GOT3 (cell line): ENCODE measurements at places on chromosomes 1 and 21.

DNA sequence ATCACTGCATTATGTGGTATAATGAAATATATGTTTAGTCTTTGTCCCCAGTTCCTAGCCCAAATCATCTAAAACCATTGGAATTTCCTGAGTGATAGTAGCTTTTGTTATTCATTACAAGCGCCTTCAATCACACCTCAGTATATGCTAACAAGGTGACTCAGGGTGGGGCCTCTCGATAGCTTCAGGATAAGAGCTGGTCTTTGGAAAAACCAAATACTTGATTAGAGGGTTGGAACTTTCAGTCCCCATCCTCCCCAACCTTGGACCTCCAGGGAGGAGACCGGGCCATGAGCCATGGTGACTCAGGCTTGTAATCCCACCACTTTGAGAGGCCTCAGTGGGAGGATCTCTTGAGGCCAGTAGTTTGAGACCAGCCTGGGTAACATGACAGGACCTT, 5.1 kb upstream of the BRDT start:
- no peak for DNase-seq

DNA sequence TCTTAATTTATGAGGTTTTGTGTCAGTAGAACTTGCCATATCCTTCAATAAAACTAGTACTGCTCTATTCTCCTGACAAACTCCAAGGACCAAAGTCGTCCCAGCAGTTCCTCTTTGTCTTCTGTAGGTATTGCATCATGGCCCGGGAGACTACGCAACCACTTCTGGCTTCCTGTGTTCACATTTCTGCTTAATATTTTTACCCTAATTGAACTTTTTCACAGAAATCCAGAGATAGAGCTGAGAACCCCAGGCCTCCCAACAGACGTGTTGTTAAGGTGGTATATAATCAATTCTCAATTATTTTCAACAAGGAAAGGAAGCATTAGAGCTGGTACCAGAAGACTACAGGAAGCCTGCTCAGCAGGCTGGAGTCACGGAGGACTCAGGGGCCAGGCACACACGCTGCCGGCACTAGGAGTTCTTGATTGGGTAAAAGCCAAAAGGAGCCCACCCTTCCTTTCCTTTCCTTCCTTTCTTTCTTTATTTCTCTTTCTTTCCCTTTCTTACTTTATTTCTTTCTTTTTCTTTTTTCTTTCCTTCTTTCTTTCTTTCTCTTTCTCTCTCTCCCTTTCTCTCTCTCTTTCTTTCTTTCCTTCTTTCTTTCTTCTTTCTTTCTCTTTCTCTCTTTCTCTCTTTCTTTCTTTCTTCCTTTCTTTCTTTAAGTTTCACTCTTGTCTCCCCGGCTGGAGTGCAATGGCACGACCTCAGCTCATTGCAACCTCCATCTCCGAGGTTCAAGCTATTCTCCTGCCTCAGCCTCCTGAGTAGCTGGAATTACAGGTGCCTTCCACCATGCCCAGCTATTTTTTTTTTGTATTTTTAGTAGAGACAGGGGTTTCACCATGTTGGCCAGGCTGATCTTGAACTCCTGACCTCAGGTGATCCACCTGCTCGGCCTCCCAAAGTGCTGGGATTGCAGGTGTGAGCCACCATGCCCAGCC, 173.7 kb downstream of the ZBTB18 start:
- no peak for DNase-seq

DNA sequence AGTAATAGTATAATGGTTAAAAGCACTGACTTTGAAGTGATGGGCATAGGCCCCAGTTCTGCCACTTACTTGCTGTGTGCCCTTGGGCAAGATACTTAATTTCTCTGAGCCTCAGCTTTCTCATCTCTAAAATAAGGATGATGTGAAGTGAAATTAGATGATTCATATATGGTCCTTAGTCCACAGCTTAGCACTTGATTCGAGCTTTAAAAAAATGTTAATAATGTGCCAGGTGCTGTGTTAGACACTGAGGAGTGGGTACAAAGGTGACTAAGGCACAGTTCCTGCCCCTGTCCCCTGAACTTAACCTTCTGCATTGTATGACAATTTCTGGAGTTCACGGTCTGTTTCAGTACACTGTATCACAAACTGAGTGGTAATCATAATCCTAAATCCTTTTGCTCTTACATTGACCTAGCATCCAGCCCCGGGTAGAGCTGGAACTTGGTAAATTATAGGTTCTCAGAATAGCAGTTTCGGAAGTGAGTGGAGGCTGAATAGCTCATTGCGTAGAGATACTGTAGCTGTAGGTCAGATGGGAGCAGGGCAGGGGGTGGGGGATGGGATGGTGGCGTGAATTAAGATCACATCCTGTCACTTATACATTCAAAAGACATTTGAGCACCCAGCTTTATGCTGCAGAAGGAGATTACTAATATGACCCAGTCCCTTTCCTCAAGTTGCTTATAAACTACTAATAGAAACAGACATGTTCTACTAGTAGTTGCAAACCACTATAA, 1.5 kb downstream of the ZNF691 start:
- no peak for DNase-seq

GRCh38 chr21:14875704-14876523, 188.9 kb downstream of the NRIP1 start:
- DNase-seq: no peak

DNA sequence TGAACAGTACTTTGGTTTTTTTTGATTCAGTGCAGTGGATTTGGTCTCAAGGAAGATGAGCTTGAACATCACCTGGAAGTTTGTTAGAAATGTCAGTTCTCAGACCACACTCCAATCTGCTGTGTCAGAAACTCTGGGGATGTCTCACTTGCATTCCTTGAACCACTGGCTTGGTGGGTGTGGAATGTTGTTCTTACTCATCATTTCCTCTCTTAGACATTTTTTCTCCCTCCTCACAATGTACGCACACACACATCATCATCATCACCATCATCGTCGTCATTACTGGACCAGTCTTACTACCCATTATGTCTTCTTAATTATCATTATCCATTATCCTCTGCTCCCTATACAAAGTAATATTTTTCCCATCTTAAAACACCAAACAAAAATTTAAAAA, 91.9 kb upstream of the KCNK2 start:
- DNase-seq: no peak

DNA sequence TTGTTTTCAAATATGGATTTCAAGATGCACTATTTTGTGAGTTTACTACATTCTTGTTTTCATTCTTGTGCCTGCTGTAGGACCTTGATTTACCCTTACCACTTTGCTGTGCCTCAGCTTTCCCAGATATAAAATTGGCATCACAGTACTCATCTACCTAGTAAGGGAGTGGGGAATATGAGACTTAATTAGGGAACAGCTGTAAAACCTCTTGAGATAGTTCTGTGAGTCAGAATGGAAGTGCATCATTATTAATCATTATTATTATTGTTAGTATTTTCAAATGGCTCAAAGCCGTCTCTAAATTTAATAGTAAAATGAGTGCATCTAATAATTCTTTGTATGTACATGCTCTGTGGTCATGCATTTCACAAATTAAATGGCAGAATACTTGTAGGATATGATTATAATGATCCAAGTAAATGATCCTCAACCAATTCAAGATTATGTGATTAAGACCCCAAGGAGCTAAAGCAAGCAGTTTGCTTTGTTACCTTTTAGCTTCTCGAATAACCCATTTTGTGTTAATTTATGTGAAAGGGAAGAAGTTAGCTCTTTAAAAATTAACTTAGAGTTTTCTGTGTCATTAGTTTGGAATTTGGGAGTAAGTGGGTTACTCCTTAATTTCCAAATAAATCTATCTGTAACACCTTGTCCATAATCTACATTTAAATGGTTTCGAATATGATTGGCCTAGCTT, 155.4 kb downstream of the NFIA start:
- DNase-seq: no peak

- no peak for DNase-seq
Observed at GRCh38 chr1:33228935-33229487, 27.3 kb upstream of the ZNF362 start.

DNA sequence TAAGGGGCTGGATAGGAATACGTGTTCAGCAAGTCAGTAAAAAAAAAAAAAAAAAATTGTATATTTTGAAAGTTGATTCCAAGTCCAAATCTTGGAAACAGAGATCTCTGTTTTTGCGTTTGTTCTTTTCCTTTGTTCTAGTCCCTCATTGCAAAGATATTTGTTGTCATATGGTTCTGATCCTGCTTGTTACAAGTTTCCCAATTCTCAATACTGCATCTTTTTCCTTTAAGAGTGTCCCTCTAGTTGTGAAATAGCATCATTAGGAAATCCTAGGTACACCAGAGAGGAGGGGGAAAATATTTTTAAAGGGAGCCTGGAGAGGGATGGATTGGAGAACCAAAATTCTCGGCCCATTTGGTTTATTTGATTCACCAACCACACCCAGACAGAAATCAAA, 152.2 kb upstream of the C1orf105 start:
- no peak for DNase-seq

DNA sequence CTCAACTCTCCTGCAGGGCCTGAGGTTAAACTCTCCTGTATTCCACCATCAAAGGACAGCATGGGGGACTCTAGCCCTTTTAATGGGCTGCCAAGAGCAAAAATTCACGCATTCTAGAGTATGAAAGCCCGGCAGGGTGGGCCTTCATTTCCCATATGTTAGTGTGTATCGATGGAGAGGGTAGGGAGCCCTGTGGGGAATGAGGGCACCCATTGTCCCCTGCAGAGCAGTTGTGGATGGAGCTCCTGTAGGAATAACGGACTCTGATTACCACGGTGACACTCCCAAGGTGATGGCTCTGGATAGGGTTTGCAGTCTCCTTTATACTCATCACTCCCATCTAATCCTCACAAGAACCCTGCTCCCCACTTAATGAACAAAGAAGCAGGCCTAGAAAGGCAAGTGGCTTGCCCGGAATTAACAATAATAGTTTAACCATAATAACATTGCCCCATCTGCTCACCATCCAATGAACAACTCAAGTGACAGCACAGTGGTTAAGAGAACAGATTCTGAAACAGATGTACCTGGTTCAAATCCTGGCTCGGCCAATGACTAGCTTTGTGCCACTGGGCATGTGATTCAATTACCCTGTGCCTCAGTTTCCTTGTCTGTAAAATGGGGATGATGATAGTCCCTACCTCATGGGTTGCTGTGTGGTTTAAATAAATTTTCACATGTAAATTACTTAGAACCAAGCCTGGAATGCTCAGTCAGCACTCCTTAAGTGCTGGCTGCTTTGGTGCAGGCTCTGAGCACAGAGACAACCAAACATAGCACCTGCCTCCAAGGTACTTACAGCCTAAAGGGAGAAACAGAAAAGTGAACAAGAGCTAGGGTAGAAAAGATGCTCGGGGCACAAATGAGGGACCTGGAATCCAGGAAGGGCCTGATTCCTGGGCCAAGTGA, 29.0 kb downstream of the HIVEP3 start:
- no peak for DNase-seq

DNA sequence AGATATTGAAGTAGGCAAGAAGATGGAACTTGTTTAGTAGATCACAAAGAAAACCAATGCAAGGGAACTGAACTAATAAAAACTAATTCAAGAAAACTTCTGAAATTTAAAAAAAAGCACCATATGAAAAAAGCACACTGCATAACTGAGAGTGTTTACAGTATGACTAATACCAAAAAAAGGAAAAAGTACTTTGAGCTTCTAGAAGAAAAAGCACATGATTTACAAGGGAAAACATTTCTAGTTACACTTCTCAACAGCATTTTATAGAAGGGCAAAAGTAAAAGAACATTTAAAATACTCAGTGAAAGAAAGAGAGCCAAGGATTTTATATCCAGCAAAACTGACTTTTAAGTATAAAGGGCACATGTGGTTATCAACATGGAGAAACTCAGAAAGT, 233.6 kb downstream of the RPS6KC1 start:
- no peak for DNase-seq

DNA sequence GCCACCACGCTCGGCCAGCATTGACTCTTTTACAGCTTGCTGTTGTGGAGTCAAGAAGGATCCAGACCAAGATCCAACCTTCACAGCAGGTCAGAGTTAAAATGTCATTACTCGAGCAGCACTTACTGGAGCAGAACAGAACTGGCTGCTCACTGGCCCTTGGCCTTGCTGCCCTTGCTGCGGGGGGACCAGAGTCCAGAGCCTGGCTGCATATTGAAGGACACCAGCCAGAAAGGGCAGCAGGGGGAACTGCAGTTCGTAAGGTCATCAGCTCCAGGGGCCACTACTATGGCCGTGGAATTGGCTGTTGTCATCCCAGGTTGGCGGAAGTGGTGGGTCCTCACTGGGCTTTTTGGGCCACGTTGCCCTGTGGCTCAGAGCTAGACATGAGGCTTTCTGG, 15.3 kb upstream of the GPR137B start:
- no peak for DNase-seq

GRCh38 chr1:209924390-209924789, 13.6 kb upstream of the SYT14 start:
- no peak for DNase-seq

DNA sequence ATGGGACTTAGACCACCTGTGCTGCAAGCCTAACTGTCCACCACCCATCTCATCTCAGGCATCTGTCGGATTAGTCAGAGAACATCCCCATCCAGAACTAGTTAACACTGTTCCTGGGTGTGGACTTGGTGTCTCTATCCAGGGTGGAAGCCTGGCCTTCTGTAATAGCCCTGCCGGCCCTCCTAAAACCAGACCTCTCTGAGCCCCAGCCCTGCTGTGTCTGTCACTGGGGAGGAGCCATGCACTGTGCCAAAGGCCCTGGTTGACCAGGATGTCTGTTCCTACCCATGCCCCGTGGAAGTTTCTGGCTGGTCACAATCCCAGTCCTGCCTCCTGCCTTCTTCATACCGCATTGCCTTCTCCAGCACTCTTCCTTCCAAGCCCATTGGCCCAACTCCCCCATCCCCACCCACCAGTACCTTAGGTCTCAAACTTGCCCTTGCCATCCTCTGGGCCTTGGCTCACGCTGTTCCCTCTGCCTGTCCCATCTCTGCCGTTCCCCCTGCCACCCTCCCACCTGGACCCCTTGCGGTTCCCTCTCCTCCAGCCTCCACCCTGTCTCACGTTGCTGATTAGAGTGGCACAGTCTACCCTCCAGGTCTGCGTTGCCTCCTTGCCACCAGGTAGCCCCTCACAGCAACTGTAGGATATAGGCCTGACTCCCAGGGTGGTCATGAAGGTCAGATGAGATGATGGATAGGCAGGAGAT, 105.6 kb downstream of the EPHB2 start:
- DNase-seq: no peak

GRCh38 chr1:18907021-18907916, 4.9 kb upstream of the ALDH4A1 start:
- no peak for DNase-seq

- no peak for DNase-seq
Observed at GRCh38 chr1:3706651-3707297, 45.5 kb upstream of the CCDC27 start.

- DNase-seq: no peak
Observed at GRCh38 chr1:235841938-235842545, 24.7 kb downstream of the LYST start.

- no peak for DNase-seq
Observed at GRCh38 chr1:150843474-150843873, 32.9 kb downstream of the ARNT start.

GRCh38 chr1:40477678-40478053, 576 bp downstream of the ZFP69 start:
- DNase-seq: no peak

GRCh38 chr1:86858524-86859261, 55.2 kb downstream of the SELENOF start:
- no peak for DNase-seq
